ENCODE measurements at places on chromosomes 11 and 22.

- peak; percentile 97 for DNase-seq
These were observed 3.2 kb downstream of the ARHGEF12 start for GRCh38 chr11:120339394-120339890.

DNA sequence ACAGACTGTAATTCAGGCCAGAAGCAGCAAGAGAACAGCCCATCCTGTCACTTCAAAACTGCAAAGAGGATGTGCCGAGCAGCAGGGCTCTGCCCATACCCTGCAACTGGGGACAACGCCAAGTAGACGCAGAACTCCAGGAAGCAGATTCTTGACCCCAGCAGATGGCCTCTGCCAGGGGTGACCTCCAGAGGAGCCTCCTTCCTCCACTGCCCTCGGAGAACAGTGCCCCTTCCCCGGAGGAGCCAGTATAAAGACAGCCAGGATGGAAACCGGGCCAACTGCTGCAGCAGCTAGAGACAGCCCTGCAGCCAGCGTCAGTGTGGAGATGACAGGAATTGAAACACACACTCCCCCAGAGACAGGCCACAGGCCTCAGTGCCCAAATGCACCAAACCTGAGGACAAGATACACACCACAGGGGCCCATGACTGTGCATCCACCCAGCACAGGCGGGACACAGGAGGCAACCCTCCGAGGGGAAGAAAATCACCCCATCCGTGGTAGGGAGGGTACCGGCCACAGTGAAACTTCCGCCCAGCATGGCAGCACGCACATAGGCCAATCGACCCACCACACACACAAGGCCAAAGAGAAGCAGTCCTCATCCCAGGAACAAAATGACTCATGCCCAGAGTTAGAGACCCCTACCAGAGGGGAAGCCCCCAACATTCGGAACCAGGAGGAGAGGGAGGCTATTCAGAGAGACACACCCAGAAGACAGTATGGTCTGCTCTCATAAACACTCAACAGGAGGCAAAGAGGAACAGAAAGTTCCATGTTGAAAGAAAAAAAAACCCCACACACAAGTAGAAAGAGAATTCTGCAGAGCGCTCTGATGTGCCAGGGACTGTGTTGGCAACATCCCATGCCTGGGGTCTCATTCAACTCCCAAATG, 5.6 kb downstream of the AHNAK start:
- no peak for DNase-seq

GRCh38 chr11:100910808-100911207, 218.8 kb downstream of the PGR start:
- DNase-seq, result no peak

DNA sequence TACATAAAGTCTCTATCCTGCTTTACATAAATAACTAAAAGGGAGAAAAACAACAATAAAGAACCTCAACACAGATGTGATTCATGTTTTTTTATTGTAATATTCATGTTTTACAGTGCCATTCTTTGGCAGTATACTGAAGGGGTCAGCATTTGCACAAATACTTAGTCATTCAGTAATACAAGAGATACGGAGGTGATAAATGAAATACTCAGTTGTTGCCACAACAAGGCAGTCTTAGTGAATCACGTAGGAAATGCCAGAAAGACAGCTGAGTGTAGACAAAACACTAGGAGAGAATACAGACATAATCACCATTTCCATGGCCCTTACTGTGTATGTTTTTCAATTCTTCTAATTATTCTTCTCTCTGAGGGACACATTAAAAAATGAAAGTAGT, 910.4 kb downstream of the METTL15 start:
- no peak for DNase-seq

DNA sequence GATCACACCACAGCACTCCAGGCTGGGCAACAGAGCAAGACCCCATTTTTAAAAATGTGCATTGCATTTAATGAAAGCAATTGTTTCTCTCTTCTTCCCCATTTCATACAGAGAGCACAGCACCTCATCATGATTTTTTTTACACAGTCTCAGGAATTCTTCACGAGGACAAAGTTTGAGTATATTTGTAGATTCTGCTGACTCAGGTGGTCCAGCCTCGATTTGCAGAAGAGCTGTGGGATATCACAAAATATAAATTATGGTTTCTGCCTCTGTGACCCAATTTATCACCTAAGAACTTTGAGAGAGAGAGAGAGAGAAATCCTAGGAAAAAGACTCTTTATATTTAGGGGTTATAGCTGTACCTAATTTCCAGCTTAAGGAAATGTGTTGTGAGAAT, 19.8 kb downstream of the CASP5 start:
- no peak for DNase-seq

DNA sequence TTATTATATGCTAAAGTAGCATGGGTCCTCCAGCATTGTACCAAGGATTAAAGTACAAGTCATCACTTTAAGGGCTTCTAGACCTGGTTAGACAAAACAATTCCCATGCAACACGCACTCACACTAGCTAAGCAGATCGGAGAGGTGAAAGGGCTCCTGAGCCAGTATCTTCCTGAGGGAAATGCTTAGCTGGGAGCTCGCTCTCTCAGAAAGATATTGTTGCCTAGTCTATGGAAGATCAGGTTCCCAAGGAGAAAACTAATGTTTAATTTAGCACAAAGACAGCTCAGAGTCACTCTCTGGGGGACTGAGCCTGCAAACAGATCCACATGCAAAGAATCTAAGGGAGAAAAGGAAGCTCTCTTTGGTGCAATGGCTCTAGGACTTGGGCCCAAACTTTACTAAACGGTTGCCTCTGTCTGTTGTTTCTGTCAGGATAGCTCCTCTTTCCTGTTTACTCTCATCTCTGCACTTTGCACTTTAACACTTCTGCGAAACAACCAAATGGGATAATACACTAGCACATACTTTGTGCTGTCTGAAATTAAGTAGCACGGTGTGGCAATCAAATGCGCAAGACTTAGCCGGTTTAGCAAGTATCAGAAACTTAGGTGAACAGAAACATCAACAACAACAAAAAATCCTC, 10.7 kb downstream of the MAML2 start:
- no peak for DNase-seq

GRCh38 chr22:28474330-28474729, 205.3 kb downstream of the TTC28 start:
- DNase-seq, result no peak

DNA sequence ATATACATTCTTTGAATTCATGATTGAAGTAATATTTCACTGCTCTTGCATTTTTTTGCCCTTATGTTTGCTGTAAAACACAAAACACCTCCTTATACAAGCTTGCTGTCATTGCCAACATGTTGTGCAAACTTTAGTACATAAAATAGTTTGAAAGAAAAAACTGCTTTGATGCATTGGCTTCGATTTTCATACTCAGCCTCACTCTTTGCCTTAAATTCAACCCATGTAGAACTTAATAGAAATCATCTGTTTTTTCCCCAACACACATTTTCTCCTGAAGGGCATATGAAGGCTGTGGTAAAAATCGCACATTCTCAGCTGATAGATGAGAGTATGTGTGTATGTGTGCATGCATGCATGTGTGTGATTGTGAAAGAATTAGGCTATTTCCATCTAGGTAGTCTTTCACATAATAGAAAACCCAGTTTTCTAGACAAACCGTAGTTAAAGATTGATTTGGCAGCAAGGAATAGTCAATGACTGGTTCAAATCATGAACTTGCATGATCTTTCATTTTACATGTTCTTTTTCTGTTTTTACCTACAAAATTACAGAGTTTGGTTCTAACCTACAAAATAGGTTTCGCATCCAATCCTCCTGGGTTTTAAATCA, 72.8 kb upstream of the MTMR2 start:
- no peak for DNase-seq

DNA sequence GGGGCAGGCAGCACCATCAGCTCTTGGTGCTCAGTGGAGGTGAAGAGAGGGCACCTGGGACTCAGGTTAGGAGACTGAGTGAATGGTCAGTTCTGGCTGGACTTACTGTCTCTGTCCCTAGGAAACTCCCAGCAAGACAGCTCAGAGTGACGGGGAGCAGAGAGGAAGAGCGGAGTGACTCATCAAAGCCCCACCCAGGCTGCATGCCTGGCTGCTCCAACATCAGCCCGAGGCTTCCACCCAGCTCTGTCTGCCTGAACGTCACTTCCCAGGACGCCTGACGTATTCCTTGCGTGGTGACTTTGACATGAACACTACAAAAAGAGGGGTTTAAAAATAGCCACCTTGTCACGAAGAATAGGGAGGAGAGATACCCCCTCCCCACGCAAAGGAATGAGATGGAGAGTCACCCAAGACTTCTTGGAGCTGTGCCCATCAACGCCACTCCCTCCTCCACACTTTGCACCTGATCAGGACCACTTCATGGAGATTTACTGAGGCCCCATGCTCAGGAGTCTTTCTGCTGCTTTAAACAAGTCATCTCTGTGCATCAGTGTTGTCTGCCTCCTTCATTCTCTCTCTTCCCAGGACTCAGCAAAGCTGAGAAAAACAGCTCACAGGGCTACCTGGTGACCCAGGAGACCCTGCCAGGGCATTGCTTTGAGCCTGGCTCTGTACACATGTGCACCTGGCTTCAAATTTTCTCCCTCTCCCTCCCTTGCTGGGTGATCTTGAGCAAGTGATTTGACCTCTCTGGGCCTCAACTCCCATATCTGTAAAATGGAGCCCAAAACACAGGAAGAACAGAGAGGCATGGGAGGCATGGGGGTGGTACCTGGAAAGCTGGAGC, 83.1 kb downstream of the MN1 start:
- peak; percentile 77 for DNase-seq

DNA sequence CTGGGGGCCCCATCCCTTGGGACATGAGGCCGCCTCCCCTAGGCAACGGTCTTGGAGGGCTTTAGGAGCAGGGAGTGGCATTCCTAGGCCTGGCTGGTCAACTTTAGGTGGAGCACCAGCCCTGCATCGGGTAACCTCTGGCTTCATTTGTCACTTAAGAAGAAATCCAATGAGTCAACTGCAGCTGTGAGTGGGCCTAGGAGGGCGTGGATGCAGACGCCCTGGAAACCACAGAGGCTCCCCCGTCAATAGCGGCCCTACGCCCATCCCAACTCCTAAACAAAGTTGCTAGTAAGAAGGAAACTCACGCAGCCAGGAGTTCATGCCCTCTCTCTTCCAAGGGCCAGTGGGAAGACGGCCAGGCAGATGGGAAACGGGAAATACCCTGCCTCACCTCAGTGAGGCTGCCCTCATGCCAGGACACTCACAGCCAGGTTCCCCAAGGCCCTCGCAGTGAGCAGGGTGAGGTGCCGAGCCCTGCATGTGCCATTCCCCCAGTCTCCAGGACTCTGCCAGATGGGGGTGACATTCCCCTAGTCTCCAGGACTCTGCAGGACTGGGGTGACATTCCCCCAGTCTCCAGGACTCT, 20.8 kb downstream of the BID start:
- DNase-seq, result no peak
